Urothelium cell line (cell line): ENCODE measurements at places on chromosomes 2 and 18.

DNA sequence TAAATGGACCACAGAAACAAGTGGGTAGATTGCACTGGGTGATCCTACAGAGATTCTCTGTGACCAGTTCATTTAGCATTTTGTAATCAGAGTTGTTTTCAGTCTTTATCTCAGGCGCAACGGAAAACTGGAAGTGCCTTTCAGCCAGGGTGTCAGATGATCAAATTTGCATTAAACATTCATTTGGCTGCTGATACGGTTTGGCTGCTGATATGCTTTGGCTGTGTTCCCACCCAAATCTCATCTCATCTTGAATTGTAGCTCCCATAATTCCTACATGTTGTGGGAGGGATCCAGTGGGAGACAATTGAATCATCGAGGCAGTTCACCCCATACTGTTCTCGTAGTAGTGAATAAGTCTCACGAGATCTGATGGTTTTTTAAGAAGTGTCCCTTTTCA, 1396.1 kb upstream of the TMEFF2 start:
- no peak for DNase-seq

DNA sequence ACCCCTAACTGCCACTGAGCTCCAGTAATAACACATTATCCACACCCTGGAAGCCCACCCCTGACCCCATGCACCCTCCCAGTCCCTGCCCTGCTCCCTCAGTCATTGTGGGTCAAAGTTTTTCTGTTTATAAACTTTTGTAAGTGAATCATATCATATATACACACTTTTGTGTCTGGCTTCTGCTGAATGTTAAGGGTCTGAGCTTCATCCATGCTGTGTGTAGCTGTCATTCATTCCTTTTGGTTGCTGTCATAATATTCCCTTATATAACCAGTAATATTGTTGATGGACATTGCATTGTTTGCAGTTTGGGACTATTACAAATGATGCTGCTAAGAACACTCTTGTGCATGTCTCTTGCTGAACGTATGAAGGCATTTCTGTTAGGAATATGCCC, 14.5 kb downstream of the CNNM4 start:
- DNase-seq, result no peak

GRCh38 chr18:23872701-23873550, 141.6 kb upstream of the TTC39C start:
- DNase-seq, result peak; percentile 6

GRCh38 chr2:231034291-231034882, 2.9 kb upstream of the C2orf72 start:
- DNase-seq, result no peak

DNA sequence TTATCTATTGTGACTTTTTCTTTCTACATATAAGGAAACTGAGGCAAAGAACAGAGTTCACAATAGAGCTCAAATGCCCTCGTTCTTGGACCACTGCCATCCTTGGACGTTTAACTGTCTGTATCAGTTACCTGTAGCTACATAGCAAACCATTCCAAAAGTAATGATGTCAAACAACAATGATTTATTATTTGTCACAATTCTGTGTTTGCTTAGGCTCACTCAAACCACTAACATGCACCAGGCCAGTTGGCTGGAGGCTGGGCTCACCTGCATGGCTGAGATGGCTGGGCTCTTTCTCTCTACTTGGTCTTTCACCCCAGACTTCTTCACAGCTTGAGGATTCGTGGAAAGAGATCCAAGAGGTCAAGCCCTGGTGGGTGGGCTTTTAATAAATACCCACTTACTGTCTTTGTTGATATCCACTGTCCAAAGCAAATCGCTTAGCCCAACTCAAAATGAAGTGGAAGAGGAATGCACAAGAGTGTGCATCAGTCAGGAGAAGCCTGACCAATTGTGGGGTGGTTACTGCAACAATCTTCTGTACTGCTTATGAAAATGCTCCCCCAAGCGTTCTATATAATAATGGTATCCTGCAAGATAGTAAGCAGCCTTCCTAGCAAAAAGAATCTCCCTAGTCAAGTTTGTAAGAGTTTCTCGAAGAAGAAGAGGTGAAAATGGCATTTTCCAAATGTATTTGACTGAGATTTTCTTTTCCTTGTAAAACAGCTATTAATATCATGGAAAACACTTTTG, 163.5 kb upstream of the NT5C1B start:
- DNase-seq, result peak; percentile 11

DNA sequence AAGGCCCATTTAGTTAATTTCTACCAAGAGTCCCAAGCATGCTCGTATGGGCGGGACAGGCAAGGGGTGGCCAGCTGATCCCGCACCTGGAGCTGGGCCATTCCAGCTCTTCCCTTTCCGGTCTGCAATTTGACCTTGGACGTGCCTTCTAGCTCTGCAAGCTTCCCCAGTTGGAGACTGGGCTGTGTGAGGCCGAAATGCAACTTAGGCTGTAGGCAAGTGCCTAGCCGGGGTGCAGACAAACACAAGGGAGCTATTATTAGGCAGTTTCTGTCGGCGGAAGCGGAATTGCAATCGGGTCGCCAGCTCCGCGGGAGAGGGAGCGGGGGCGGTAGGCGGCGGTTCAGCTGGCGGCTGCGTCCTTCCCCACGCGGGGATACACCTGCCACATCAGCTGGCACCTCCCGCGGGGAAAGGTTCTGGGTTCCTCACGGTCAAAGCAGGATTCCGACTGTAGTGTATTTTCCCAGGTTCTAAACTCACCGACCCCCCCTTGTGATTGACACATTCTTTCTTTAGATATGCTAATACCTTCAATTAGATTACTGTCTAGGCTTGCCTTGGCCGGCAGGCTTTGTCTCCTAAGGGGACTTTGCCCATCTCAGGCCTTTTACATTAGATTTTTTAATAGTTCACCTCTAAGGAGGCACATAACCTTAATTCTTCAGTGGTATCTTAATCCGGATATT, 17.1 kb upstream of the ZNF532 start:
- no peak for DNase-seq

GRCh38 chr2:17413036-17413435, 105.2 kb downstream of the RAD51AP2 start:
- no peak for DNase-seq

GRCh38 chr18:71942433-71942832, 601.7 kb downstream of the CBLN2 start:
- no peak for DNase-seq

- no peak for DNase-seq
Measured at GRCh38 chr2:287471-287885, 413 bp downstream of the ALKAL2 start.

DNA sequence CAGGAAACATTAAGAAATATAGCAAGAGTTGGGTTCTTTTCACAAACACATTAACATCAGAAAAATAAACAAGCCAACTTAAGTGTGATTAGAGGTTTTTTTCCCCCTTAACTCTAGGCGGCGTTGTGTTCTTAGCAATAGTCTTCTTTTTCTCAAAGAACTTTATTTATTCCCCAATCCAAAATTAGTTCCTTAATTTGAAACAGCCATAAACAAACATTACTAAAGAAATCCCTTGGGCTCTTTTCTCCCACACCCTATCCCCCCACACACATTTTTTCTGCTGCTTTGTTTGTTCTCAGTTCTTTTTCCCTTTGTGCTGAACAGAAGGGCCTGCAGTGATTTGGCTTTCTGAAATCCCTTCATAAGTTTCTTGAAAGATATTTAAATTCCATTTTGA, 13.2 kb upstream of the MYO1B start:
- DNase-seq, result no peak

GRCh38 chr2:237653776-237654558, 26.6 kb downstream of the LRRFIP1 start:
- DNase-seq, result no peak

DNA sequence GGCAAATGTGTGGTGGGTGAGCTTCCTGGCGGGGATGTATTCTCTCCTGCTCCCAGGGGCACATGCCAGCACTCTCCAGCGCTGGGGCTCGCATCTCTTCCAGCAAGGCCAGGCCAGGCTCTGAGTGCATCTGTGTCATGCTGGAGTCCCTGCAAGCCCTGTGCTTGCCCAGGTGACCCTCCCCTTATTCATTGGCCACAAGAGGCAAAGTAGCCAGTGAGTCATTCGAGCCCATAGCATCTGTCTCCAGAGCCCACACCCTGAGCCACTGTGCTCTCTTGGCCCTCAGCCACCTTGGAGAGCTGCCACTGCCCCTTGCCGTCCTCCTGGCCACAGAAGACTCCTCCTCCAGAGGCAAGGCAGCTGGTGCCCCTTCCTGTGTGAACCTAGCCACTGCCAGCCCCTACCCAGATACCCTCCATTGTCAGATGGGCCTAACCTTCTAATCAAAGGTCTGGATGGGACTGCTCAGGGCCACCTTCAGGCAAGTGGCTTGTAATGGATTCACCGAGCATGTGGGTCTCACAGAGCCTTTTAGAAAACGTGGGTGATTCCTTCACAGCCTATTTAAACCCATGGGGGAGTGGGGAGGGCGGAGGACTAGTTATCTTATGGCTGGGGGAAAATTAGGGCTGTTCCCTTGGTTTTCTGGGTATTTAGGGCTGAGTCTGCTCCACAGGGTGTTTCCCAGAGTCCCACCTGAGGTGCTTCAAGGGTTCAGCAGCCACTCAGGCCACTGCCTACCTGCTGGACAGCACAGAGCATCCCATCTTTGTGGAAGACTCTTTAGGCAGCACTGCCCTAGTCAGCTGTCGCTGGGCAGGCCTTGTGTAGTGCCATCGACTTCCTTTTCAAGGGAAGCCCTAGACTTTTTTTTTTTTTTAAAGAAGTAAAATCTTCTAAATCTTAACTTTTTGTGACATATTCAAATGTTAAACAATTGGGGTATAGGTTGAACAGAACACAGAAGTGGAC, 137.4 kb downstream of the ACOXL start:
- peak; percentile 90 for DNase-seq

- DNase-seq, result no peak
Measured at GRCh38 chr18:49072940-49073339, 122.2 kb upstream of the SMAD7 start.

GRCh38 chr2:112701052-112701451, 19.8 kb upstream of the NT5DC4 start:
- no peak for DNase-seq

DNA sequence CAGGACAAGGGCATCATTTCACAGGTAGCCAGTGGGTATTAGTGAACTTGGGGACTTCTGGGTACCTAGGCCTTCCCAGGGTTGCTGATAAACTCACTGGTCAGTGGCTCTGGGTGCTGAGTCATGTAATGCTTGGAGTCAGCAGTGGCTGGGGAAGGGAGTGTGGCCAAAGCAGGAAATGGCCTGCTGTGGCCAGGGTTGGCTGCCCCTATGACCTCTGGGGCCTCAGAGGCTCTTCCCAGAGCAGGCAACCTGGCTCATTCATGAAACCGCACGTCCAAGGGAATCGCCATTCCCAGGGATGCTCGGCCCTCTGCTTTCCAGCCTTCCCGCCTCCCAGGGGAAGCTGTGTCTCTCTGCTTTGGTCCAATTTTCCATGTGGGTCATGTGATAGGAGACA, 294.9 kb downstream of the DYSF start:
- no peak for DNase-seq

DNA sequence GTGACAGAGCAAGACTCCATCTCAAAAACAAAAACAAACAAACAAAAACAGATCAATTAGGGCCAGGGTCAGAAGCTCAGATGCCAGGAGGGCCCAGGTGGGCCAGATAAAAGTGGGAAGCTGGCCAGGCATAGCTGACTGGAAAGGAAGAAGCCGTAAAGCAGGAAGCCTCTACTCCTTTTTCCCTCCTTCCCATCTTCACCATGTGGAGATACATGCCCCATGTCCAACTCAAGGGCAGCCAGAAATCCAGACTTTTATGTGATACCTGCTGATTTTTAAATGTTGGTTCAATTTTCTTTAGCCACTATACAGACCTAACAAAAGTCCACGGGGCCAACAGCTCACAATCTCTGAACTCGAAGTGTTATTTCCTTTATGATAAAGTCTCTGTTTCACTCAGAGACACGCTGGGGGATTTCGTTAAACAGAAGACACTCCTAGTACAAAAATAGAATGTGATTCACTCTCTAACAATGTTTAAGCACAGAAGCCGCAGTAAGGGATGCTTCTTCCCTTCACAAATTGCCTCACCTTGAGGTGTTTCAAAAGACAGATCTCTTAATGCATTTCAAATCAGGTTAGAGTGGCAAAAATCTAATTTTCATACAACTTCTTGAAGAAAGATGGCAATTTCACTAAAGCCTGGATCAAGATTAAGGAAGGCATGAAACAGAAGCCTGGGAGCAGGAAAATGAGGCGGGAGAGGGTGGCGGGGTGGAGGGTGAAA, 14.0 kb downstream of the TMEM247 start:
- DNase-seq, result peak; percentile 75

- no peak for DNase-seq
Measured at GRCh38 chr2:235384624-235385023, 109.2 kb upstream of the AGAP1 start.

GRCh38 chr18:78228974-78229373, 750.6 kb upstream of the SALL3 start:
- peak; percentile 50 for DNase-seq

DNA sequence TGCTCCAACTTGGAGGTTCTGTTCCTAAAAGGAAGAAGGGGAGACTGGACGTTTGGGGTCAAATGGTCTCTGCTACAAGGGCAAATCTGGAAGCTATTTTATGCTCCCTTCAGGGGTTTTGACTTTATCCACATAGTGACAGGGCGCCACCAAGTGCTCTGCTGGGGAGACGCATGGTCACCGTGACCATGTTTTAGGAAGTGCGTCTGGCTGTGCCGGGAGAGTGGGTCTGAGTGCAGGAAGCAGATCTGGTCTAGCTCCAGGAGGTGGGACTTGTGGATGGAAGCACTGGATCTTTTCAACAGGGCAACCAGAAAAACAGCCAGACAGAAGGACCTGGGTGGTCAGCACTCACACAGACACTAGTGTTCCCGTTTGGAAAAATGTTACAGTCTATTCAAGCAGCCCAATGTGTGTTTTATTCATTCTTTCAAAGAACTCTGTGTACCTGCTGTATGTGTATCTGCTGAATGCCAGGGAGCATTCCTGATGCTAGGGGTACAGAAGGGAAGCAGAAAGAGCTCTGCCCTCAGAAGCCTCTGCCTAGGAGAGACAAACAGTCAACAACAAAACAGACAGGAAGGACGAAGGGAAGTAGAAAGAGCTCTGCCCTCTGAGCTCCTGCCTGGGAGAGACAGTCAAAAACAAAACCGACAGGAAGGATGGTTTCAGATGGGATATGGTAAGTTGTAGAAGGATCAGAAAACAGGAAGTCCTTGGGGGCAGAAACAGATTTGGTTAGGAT, 14.3 kb downstream of the IMPA2 start:
- DNase-seq, result peak; percentile 80

GRCh38 chr2:96320728-96321622, 4.1 kb upstream of the ITPRIPL1 start:
- no peak for DNase-seq

GRCh38 chr2:120538691-120539423, 192.9 kb downstream of the INHBB start:
- no peak for DNase-seq

DNA sequence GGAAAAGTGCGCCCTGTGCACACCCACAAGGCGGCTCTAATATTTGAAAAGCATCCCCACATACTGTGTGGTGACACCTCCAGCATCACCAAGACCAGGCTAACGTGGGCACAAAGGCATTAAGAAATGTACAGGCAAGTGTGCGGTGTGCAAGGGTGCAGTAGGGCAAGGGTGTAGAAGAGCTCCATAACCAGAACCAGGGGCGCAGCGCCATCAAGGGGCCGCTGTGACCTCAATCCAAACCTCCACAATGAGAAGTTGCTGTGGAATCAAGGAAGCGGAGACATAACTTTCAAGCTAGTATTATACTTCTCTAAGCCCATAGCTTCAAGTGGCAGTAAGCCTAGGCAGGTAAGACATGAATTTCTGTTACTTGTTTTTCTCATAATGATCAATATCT, 13.0 kb downstream of the L3MBTL4 start:
- no peak for DNase-seq
